ENCODE measurements at places on chromosomes 2 and 18.
A peak's percentile ranks its signal among the peaks of the same experiment; 100 is the strongest.

- DNase-seq = peak; percentile 22
Observed at GRCh38 chr2:225002039-225002655, 40.1 kb downstream of the DOCK10 start.

DNA sequence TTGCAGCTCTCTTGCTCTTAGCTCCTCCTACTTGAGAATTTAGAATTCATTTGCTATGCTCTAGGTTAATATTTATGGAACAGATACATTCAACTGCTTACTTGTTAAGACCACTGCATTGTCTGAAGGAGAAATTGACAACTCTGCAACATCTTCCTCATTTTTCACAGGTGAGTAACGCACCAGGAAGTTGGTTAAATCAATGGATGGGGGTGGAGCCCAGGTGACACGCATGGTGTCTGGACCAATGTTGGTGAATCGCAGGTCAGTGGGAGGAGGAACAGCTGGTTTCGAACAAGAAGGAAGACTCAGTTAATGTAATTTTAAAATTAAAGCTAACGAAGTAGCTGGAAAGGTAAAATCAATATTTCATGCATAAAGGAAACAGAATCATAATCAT is 44.3 kb downstream of the FN1 start:
- DNase-seq = no peak

DNA sequence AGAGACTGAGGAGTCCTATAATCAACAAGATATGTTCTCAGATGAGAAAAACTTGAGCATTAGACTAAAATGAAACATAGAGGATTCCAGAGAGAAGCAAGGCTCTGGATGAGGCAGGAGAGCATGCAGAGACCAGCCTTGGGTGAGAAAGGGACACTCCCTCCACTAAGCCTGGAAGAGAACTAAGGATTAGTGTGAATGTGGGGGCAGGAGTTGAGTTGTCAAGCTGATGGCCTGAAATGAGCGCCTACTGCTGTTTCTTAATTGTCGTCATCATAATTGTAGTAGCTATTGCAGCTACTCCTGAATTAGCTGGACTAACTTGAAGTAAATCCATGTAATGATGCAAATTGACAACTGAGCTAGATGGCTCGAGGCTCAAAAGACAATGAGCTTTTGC is 114.1 kb downstream of the PKP4 start:
- DNase-seq = no peak

DNA sequence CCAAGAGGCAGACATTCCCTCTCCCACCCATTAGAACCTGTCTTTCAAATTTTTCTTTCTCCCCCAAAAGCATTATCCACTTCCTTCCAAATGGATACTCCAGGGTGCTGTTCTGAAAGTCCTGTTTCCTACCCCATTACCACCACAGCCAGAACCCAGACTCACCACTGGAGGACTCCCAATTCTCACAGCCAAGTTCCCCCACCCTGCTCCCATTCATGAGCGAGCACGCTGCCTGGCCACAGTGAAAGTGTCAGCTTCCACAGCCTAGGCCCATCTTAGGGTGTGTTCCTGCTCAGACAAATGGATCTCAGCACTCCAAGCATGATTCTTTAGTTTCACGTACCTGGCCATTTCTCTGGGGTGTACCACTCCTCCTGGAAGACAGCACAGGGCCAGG is 3.8 kb upstream of the ANKRD53 start:
- DNase-seq = no peak

DNA sequence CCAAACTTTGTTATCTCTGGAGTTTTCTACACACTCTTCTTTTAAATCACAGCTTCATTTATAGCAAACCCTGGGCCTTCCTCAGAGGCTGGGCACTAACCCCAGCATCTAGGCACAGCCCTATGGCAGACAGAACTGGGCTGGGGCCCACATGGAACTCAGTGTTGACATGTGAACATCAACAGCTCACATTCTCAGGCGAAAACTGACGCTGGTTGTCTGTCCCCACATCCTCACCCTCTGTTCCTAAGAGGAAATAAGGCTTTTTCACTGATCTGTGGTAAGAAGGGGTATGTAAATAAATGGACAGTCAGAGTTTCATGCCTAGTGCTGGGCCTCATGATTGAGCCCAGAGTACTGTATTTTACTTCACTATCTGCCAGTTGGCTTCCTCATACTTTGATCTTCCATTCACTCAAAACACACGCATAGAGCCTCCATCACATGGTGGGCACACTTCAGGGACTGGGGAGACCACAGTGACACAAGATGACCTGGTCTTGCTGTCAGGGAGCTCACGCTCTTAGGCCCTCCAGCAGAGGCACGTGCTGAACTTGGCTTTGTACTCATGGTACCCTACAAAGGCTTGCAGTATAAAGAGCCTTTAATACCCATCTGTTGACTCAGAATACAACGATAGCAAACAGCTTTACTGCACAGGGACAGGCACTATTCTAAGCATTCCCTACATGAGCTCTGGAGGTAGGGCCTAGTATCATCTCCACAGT is 43.0 kb downstream of the EFEMP1 start:
- no peak for DNase-seq

DNA sequence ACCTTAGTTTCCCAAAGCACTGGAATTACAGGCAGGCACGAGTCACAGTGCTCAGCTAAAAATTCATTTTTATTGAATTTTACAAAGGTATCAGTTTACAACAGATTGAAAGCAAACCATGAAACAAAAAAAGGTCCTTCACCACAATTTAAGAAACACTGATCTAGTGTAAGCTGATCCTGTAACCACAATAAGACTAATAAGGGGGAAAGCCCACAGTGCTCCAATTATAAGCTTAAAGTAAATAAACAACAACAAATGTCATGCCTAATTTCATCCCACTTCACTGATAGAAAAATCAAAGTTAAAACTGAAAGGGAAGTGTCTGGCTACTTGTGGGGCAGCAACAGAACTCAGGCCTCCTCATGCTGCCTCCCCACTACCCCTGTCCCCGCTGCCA is 49.2 kb downstream of the ICA1L start:
- DNase-seq = no peak

- DNase-seq = no peak
Observed at GRCh38 chr2:27954771-27955383, 64.3 kb downstream of the BABAM2 start.

- no peak for DNase-seq
Observed at GRCh38 chr2:128410035-128410757, 91.5 kb upstream of the HS6ST1 start.

GRCh38 chr18:35376393-35376741 is 770 bp downstream of the ZNF396 start:
- DNase-seq = no peak

- no peak for DNase-seq
Observed at GRCh38 chr2:17583646-17584045, 43.1 kb downstream of the VSNL1 start.

DNA sequence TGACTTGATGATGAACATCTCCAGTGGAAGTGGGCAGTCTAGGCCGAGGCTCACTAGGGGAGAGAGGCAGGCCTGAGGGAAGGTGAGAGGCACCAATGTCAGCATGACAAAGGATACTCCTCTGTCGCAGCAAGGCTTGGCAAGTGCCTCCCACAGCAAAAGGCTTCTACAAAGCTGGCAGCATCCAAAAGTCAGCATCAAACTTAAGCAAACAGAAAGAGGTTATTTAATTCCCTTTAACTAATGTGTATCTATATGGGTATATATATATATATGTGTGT is 41.6 kb downstream of the NIFK start:
- no peak for DNase-seq

- DNase-seq = no peak
Observed at GRCh38 chr2:175500255-175500654, 318.7 kb upstream of the ATP5MC3 start.

GRCh38 chr18:42296723-42297122 is 341.7 kb downstream of the PIK3C3 start:
- no peak for DNase-seq

GRCh38 chr2:44244135-44244871 is 31.0 kb upstream of the SLC3A1 start:
- peak; percentile 2 for DNase-seq

GRCh38 chr2:238350150-238350897 is 30.0 kb downstream of the TRAF3IP1 start:
- no peak for DNase-seq

GRCh38 chr2:39537150-39537549 is 100.1 kb upstream of the MAP4K3 start:
- DNase-seq = no peak

Data from stimulated activated CD8-positive, alpha-beta memory T cell treated with anti-CD3 and anti-CD28 coated beads, Interleukin-4, amount 100 ng/mL, for 4 hours (primary cell).